ENCODE measurements at places on chromosomes 3 and 15.

- no peak for DNase-seq
Observed at GRCh38 chr3:4218456-4219226, 84.5 kb upstream of the SETMAR start.

DNA sequence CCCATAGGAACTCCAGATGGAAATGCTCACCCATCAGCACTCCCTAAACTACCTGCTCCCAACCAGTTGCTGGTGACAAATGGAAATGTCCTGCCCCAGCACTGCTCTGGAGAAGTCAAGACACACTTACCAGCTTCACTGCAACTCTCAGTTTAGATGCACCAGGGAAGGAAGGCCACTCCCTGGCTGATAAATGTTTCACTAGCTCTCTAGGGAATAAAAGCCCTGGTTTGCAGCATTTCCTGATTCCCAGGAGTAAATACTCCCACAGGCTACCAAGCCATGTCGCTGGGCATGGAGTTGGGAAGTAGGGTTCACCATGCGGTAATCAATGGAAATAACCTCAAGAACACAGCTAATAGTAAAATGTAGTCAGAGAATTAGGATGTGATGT, 112.0 kb upstream of the NEO1 start:
- no peak for DNase-seq

- DNase-seq, result no peak
Observed at GRCh38 chr15:60400944-60401343, 3.2 kb upstream of the ANXA2 start.

DNA sequence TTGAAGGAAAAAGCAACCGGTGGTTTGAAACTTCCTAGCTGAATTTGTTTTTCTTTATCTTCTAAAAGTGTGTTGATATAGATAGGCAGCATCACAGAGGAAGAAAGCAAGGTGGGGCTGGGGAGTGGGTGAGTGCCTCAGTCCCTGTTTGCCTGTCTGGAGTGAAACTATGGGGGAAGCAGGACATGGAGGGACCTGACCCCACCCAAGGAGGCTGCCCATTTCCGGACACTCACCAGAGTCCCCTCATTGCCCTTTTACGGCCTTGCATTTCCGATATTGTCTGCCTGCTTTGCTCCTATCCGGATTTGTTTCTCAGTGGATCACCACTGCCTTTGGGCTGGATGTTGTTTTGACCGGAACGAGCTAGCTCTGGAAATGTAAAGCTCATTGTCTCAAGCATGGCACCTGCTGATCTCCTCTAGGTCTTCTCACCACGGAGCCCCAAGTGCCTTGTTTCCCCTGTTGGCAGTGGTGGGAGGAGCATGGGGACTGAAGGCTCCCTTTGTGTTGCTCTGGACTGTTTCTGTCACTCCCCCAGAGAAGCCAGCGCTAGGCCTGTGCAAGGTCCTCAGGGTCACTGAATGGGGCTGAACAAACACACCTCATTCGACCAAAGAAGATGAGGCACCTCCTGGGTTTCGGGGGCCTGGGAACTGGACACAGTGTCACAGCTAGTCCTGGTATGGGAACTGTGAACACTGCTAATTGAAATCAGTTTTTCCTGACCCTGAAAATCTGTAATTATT, 7.0 kb downstream of the CLDN11 start:
- no peak for DNase-seq

DNA sequence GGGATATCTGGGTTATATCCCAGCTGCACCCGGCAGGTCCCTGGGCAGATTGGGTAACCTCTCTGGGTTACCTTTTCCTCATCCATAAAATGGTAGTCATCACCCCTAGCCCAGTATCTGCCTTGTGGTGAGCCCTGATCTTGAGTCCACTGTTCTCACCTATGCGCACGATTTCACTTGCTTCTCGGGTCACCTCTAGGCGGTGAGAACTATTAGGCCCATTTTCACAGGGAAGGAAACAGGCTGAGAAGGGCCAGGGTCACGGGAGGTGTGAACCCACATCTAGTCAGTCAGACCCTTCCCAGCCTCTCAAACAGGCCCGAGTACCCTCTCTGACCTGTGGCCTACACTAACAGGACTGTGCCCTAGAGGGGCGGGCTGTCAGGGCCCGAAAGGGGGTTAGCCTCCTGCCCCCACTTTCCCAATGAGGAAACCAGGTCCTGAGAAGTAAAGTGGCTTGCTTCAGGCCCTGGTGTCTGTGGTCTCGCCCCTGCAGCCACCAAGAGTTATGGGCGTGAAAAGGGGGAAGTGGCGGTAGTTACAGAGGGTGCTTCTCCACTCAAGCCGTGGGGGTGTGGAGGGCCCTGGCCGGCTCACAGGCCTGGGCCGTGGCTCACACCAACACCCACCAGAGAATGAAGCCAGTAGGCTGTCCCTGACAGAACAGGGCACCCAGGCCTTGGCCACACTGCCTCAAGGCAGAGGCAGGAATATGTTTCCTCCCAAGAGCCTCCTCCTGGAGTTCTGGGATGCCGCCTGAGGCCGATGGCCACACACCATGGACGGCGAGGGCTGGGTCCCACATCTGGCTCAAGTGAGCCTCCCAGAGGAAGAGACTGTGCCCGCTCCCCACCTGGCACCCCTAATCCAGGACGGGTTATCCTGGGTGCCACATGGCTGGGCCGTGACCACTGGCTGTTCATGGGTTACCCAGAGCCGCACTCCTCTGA, 19.5 kb downstream of the PSTPIP1 start:
- DNase-seq, result no peak

DNA sequence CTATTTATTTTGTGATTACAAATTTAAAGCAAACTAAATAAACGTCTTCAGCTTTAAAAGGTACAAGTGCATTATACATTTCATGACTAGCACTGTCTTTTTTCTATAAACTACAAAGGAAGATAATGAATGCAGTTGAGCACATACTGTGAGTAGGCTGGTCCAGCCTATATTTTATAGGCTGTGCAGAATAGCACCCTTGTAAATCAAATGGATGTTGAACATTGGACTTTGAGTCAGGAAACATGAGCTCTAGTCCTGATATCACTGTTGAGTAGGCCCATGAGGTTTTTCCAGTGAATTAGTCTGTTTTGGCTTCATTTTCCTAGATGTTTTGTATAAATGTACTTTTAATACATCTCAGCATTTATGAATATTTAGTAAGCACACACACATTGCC, 447.3 kb upstream of the KCNMB2 start:
- DNase-seq, result no peak

GRCh38 chr3:119330858-119331257, 36.7 kb downstream of the ARHGAP31 start:
- no peak for DNase-seq

GRCh38 chr3:127886231-127886955, 28.6 kb upstream of the KBTBD12 start:
- DNase-seq, result no peak
